ENCODE measurements at places on chromosomes 16 and 17. TPM values are rescaled to one million over a fixed set of nuclear protein-coding genes. Genes with fewer than 3 reads are reported as not detected.

Gene AKAP1
- polyA plus RNA-seq = 28.9 TPM

Gene KCNJ18
- not detected for polyA plus RNA-seq

Gene TPSD1
- polyA plus RNA-seq = 0.06 TPM

Gene CYBA
- 320 TPM for polyA plus RNA-seq

Gene TLCD1
- 12.1 TPM for polyA plus RNA-seq

Gene RRN3
- polyA plus RNA-seq = 37.9 TPM

Gene TTYH2
- polyA plus RNA-seq = 2.0 TPM

Gene PIGW
- 8.5 TPM for polyA plus RNA-seq

Gene KREMEN2
- polyA plus RNA-seq = 0.15 TPM

Gene DOC2B
- polyA plus RNA-seq = under 0.01 TPM

Gene CORO1A
- 36.6 TPM for polyA plus RNA-seq

Gene SPATA32
- not detected for polyA plus RNA-seq

Gene PIPOX
- 35.4 TPM for polyA plus RNA-seq

All from small intestine (tissue), 16 donors.